ENCODE measurements at places on chromosomes 12 and 14. TPM values are rescaled to one million over a fixed set of nuclear protein-coding genes. Genes with fewer than 3 reads are reported as not detected.

The ITGA7 gene
- total RNA-seq: 27.1 TPM

The DPPA3 gene
- total RNA-seq: not detected

The NTS gene
- total RNA-seq: not detected

The GATC gene
- 31.4 TPM for total RNA-seq

The TMCC3 gene
- total RNA-seq: 2.4 TPM

The GPR137C gene
- 2.7 TPM for total RNA-seq

The OTUB2 gene
- 0.51 TPM for total RNA-seq

GRCh38 chr12:106580671-106581508 is 1.9 kb upstream of the RFX4 start:
- DNase-seq: no peak

DNA sequence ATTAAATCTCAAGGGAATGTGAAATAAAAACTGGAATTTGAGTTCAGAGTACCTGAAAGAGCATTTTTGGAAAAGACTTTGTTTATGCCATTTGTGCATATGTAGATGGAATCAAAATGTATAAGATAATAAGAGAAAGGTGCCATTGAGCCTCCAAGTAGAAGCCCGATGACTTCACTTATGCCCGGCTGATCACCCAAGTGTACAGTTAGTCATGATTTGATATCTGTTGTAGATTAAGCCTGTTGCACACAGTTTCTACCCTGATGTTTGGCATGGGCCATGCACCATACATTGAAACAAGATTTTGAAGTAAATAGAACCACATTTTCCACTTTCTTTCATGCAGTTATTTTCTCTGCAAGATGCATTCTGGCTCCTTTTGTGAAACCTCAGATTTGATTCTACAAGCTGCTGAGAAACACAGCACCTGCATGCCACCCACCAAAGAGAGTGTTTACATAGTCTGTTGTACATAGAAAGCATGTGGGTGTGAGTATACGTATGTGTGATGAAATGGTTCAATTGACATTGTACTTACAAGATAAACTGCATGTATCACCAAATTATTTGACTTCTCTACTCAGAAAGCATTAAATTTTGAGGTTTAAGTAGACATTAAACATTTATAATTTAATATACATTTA is 772.5 kb downstream of the DIO2 start:
- DNase-seq: no peak

DNA sequence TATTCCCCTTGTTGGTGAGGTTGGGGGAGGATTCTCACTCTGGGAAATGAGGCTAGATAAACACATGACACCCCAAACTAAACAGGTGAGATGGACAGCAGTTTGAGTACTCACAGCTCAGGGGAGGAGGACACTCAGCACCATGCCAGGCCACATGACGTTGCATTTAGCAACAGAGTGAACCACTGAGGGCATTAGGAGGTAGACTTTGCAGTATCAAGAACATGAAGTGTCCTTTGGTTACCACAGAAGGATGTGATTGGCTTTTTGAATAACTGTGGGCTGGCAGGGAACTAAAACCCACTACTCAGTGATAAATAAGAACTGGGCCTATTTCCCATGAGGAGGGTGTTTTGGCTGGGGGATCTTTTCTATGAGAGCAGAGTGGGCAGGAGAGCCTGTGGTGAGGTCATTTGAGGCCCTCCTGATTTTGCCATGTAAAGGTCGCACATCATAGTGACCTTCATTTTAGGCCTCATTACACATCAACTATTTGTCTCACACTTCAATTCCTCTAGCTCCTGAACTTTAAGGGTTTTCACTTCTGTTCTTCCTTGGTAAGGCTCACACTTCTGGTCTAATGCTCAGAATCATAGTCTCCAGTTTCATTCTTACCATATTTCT is 89.8 kb upstream of the PRKD1 start:
- DNase-seq: no peak

DNA sequence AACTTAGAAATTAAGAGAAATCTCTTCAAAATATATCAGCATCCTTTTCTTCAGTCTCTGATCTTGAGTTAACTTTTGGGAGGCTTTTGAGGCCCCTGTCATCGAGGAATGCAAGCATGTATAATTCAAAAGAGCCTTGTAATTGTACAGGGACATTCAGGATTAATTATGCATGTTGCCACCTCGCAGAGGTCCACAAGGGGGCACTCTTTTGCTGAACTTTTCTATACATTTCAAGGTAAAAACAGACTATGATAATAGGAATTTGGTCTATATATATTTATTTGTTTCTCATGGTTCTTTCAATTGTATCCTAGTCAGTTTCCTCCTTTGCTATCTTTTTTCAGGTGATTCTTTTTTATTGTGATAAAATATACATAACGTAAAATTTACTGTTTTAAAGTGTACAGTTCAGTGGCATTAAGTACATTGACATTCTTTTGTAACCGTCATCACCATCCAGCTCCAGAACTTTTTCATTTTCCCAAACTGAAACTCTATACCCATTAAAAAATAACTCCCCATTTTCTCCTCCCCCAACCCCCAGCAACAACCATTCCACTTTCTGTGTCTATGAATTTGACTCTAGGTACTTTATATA is 47.0 kb upstream of the SLC2A13 start:
- DNase-seq: peak; percentile 74

DNA sequence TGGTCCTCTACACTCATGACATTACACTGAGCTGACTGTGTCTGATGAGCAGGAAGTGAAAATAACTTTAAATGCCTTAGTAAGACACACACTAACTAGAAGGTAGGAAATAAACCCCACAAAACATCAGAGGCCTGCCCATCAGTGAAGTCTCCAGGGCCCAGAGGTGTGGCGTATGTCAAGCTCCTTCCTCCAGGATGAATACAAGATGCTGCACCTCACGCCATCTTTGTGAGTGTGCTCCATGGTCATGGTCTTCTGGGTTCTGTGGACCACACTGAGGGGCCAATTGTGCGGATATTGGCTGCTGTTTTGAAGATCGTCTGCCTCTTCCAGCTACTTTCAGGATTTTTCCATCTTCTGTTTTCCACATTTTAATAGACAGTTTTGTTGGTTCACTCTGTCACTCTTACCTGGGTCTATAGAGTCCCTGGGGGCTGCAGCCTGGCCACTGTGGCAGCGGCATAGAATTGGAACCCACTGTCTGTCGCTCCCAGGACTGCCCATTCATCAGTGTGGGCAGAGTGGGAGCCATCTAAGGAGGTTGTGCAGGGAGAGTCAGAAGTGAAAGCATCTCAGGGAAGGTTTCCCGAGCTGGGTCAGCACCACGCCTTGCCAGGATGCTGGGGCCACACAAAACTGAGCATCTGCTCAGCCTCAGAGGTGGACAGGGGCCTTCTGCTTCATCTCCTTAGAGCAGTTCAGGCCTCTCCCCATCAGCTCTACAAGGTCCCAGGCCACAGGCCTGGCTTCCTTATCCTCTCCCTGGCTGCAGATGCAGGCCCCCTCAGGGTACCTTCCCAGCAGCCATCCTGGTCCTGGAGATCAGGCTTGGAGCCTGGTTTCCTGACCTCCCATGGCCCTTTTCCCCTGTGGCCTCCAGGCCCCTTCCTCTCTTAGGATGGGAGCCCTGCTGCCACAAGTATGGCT is 57.5 kb upstream of the C14orf180 start:
- DNase-seq: no peak

GRCh38 chr12:68623984-68624383 is 13.3 kb downstream of the RAP1B start:
- DNase-seq: no peak

DNA sequence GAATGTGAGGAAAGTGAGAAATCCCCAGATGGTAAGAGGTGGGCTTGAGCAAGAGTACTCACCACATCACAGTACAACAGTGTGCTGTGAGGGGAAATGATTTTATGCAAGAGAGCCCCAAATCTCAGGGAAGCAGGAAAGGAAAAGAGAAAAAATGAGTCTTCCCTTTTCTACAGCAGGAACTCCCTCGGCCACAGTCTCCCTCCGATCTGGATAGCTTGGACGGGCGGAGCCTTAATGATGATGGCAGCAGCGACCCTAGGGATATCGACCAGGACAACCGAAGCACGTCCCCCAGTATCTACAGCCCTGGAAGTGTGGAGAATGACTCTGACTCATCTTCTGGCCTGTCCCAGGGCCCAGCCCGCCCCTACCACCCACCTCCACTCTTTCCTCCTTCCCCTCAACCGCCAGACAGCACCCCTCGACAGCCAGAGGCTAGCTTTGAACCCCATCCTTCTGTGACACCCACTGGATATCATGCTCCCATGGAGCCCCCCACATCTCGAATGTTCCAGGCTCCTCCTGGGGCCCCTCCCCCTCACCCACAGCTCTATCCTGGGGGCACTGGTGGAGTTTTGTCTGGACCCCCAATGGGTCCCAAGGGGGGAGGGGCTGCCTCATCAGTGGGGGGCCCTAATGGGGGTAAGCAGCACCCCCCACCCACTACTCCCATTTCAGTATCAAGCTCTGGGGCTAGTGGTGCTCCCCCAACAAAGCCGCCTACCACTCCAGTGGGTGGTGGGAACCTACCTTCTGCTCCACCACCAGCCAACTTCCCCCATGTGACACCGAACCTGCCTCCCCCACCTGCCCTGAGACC is 7.8 kb downstream of the ATN1 start:
- no peak for DNase-seq

GRCh38 chr14:31080056-31080455 is 53.9 kb upstream of the STRN3 start:
- DNase-seq: no peak

DNA sequence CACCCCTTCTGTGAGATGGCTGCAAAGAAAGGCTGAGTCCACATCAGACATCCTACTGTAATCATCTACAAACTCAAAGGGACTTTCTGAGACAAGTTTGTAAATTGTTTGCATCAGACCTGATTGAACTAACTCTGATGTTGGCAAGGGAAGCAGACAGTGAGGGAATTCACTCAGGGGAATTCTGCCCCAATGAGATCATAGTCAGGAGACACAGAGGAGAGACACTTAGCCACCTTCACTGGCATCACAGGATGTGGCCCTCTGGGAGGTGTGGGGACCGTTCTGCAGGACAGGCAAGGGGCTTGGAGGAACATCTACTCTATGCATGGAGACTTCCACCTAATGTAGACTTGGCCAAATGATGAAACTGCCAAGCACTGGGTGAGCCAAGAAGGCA is 70.7 kb upstream of the DDX11 start:
- no peak for DNase-seq
